Activated CD4-positive, alpha-beta T cell treated with anti-CD3 and anti-CD28 coated beads for 4 hours (primary cell): ENCODE measurements at places on chromosomes 7 and 10.

DNA sequence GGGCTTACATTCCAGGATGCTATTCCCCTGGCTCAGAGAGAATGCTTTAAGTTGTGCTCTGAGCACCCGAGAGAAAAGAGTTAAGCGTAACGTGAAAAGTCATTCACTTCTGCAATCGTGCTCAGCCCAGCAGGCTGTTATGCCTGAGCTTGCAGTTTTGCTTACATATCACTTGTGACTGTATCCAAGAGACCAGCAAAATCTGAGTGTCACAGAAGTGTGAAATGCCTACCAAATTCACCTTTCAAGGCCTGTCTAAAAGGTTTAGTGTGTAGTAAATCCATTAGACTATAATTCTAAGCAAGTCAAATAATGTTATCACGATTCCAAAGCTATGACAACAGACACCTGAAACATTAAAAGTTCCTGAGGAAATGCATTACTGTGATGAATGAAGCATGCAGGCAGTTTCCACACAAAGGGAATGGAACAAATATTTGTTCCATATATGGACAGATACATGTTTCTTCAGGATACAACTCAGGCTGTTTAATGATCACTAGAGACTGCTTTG lies 20.1 kb downstream of the ITGB1 start:
- no peak for DNase-seq

DNA sequence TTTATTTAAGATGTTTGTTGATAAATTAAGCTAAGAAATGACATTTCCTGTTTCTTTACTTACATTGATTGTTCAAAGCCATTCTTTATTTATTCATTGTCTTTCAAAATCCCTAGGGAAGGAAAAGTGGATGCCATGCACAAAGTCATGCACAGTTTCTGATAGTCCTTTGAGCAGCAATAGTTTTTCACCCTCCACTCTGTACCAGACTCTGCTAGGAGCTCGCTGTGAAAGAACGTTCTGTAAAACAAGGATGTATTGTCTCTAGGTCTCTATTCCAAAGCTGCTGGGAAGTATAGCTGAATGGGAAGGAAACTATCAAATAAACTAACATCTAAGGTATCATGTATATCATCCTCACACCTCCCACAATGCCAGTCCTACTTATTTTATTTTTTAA lies 7.8 kb upstream of the NOC3L start:
- DNase-seq, result no peak

GRCh38 chr7:44633254-44634186 lies 27.1 kb downstream of the OGDH start:
- DNase-seq, result peak; percentile 50

DNA sequence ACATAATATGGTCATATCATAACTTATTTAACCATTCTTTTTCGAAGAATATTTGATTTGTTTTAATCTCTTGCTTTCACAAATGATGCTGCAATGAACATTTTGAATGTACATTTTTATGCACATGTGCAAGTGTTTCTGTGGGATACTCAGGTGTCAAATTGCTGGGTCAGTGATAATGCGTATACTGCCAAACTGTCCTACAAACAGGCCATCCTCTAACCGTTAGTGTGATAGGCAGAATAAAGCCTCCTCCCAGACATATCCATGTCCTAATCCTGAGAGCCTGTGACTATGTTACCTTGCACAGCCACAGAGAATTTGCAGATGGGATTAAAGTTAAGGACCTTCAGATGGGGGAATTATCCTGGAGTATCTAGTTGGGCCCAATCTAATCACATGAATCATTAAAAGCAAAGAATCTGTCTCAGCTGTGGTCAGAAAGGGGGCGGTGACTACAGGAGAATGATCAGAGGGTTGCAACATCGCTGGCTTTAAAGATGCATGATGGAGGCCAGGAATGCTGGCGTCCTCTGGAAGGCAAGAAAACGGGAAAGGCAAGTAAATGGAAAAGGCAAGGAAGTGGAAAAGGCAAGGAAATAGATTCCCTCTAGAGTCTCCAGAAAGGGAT lies 46.7 kb downstream of the FZD1 start:
- DNase-seq, result no peak
